ENCODE measurements at places on chromosomes 4 and X.
A peak's percentile ranks its signal among the peaks of the same experiment; 100 is the strongest.

- no peak for DNase-seq
Observed at GRCh38 chr4:174835536-174835935, 6.5 kb upstream of the GLRA3 start.

DNA sequence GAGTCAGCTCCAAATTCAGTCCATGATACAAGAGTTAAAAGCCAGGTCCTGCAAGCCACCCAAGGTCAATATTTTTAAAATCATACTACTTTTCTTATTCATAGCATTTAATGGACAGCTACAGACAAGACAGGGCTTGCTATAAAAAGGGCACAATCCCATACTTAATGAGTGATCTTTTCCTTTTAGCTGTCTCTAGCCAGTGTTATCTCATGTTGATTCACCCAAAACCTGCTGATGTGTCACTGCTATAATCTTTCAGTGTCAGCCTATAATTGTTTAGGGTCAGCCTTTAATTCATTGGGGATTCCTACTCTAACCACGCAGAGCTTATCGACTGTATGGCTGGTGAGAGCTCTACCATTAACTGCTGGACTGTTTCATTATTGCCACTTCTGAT is 51.2 kb upstream of the HCCS start:
- no peak for DNase-seq

DNA sequence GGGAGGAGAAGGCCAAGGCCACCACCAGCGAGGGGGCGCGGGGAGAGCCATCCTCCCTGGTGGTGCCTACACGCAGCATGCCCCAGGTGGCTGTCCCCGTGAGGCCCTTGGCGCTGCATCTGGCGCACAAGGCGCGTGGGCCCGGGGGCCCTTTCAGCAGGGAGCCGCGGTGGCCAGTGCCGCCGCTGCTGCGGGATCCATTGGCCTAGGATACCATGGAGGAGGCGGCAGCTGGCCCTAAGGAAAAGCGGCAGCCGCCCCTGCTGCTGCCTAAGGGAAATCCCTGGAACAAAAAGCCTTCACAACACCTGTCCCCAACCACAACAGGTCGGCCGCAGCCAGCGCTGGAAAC is 1059.6 kb downstream of the TECRL start:
- DNase-seq, result no peak

GRCh38 chrX:51026862-51027261 is 116.3 kb downstream of the BMP15 start:
- no peak for DNase-seq

- DNase-seq, result no peak
Observed at GRCh38 chrX:14698790-14699189, 169.5 kb downstream of the GLRA2 start.

- no peak for DNase-seq
Observed at GRCh38 chrX:21870494-21870893, 14.7 kb downstream of the YY2 start.

DNA sequence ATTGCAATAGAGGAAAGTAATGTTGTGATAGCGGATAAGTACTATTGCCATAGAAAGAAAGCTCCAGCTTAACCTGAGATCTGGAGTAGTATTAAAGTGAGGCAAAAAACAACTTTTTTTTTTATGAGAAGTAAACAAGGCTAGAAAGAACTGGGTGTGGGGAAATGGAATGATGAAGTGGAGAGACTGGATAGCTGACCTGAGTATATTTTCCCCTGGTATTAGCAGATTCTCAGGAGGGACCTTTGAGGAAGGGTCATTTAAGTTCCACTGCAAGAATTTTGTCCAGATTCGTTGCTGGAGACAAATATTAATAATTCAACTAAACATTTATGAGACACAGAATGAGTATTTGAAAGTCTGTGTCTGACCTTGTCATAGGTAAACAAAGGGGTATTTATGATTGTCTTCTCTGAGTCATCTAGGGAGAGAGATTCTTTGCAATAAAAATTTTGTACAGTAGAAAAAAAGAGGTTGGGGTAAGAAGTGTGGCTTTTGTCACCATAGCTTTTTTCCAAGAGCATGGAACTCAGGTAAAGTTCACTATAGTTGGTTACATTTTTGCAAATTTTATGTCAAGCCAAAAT is 2095.9 kb downstream of the ARAP2 start:
- DNase-seq, result no peak

DNA sequence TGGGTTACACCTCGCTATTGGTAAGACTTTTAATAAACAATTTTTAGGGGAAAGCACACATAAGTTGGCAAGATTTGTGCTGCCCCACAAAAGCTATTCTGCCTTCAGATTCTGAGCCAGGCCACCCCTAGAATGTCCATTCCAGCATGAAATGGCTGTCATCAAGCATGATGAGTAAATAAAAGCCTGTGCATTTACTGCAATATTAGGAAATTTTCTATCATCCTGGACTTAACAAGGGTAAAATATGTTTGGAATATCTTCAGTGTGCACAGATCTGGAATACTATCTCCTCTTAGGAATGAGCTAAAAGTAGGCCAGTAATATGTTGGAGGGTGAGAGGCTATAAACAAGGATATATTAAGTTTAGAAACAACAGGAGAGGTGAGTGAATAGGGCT is 510.9 kb downstream of the ANKRD50 start:
- DNase-seq, result no peak

DNA sequence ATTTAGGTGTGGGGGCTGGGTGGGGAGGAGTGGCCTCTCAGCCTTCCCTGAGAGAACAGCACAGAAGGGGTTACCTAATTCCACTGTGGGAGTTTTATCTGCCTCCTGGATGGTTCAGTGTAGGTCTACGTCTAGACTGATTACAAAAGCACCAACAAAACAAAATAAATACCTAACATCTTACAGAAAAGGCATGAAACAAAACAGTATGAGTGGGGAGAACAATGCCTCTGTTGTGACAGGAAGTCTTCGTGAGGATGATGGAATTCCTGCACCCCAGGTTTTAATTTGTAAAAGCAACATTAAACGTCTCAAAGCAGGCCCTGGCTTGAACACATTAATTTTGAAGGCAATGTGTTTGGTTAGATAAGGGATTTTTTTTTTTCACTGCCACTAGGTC is 112.1 kb upstream of the GPC4 start:
- DNase-seq, result no peak

GRCh38 chr4:73872316-73873108 is 3.3 kb downstream of the CXCL1 start:
- DNase-seq, result no peak

- peak; percentile 12 for DNase-seq
Observed at GRCh38 chrX:137052643-137053235, 18.9 kb upstream of the GPR101 start.

GRCh38 chr4:1208970-1209704 is 36.8 kb upstream of the SPON2 start:
- no peak for DNase-seq

DNA sequence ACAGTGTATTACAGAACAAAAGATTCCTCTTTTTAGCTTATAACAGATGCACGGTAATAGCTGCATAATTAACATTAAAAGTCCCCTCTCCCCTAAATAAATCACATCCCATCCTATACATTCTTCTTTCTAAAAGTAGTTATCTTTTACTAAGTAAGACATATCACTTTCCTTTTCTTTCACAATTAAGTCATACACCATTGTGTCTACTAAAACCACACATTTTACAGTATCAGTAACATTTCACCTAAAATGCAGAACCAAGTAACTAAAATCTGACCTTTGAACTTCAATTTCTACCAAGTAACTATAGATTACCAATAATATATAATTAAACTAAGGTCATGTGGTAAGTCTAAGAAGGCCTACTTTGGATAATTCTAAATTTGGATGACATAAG is 14.2 kb downstream of the DHX15 start:
- DNase-seq, result no peak

- DNase-seq, result no peak
Observed at GRCh38 chrX:66008328-66008970, 31.4 kb downstream of the VSIG4 start.

DNA sequence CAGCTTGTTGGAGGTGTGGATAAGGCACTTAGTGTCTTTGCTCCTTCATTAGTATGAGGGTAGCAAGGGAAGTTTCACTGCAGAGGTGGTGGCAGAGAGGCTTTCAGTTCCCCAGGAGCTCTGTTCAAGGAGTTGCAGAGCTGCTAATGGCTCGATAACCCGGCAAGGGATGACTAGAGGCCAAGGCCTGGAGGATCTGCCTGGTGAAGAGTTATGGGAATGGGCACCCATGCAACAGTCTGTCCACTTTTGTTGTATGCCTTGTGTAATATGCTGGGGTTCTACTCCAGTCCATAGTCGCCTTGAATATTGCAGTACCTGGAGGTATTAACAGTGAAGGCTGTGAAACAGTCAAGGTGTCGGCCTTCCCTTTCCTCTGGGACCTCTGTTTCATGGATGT is 67.8 kb upstream of the NBDY start:
- DNase-seq, result no peak

GRCh38 chr4:101697266-101697665 is 93.3 kb upstream of the BANK1 start:
- no peak for DNase-seq

GRCh38 chrX:128458888-128459287 is 406.7 kb upstream of the ACTRT1 start:
- no peak for DNase-seq

DNA sequence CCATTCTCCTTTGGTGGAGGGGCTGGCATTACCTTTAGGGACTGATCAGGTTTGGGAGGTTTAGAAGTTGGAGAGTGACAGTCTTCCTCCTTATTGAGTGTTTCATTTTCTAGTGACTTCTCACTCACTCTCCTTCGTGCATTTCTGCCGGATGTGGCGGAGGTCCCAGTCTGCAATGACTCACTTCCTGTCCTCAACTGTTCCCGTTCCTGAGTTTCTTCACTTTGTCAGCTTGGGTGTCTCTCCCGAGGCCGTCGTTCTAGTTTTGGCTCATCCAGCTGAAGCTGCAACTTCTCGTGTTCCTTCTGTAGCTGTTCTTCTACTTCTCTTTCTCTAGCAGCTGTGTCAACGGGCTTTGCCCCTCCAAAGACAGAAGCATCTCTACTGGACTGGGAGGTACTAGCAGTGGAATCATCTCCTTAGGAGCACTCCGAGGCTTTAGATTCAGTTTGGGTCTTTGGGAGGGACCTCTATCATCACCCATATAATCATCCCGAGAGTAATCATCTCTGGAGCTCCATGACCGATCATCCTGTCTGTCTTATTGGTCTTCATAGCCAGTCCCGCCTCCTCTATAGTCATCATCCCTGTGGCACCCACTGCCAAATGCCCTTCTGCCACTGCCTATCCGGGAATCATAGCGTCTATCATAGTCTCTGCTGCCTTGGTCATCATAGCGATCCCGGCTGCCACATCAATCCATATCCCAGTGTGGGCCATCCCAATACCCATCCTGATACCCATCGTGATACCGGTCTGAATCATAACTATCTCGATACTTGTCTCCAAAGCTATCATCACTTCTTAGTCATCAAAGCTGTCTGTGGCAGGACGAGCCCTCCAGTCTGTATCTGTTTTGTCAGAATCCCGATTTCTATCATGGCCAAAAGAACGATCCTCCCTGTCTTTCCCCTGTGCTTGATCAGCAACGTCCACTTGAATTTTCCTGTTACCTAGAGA is 35.3 kb upstream of the VSIG4 start:
- peak; percentile 8 for DNase-seq

DNA sequence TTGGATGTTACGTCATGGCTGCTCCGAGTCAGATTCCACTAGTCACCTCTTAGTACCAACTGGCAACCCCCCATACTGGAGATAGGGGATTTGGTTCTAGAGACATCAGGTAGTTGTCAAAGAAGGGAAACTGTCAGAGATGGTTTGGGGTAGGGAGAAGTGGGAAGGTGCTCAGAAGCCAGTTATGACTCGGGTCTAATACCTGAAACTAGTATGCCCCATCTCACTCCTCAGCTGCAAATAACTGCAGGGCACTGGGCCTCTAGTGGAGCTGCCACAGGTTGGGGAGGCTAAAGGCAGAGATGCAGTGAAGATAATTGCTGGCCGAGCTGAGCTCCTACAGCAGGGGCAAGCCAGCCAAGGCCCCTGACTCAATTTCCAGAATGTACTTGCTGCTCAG is 30.0 kb downstream of the OTUD6A start:
- no peak for DNase-seq

GRCh38 chr4:119667802-119668201 is 39.2 kb upstream of the PDE5A start:
- no peak for DNase-seq

DNA sequence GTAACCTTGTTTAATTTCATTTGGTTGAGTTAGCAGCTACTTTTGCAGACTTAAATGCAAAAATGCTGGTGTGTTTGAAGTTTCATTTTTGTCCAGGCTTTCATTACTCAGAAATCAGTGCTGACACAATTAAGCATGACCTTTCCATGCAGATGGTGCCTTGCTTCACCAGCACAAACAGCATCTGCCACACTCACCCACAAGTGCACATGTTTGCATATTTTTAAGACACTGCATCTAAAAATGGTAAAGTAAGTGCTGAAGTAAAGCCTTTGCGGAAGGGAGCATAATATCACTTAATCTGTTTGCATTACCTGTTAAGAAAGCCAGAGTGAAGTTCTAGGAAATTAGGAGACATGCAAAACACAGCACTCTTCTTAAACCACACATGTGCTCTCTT is 7.3 kb upstream of the DAPP1 start:
- no peak for DNase-seq

GRCh38 chr4:93053140-93053539 is 749.4 kb downstream of the GRID2 start:
- DNase-seq, result no peak

- DNase-seq, result no peak
Observed at GRCh38 chr4:157564218-157564617, 343.7 kb downstream of the GRIA2 start.

DNA sequence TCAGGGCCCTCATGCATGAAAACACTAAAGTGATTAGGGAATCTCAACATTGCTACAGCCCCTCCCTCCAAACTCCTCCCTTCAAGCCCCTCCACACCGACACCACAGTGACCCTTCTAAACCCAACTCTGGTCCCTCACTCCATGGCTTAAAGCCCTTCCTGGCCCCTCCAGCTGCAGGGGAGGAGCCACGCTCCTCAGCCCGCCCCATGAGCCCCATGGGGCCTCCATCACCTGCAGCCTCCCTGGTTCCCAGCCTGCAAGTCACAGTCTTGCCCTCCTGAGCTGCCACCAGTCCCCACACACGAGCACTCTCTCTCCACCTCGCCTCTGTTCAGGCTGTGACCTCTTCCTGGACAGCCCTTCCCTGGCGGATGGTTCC is 31.2 kb downstream of the PPP2R2C start:
- no peak for DNase-seq

DNA sequence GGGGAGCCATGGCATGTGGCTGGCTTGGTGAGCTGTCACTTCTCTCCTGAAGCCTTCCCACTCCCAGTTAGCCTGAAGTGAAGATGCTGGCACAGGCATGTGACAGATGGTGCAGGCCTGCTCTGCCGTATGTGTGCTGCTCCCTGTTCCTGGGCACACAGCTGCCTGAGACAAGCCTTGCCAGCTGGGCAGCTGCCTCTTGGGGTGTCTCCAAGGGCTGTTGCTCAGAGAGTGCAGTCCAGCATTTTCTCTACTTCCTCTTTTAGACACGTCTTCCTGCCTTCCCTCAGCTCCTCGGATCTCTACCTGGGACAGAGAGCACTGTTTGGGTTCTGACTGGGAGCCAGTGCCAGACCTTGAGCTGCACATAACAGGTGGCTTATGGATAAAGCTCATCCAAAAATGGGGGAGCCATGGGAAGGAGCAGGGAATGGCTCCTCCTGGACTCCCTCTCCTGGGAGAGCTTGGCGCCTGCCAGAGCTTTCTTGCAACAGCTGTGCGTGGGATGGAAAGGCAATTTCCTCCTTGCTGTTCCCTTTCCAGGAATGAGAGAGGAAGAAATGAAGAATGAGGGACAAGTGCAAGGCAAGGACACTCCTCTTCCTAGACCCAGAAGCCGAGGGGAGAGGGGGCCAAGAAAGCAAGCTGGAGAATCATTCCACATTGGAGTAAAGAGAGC is 132.9 kb downstream of the MSL3 start:
- no peak for DNase-seq

GRCh38 chr4:10066670-10067651 is 45.7 kb upstream of the SLC2A9 start:
- no peak for DNase-seq

- DNase-seq, result no peak
Observed at GRCh38 chr4:74886484-74886883, 46.4 kb upstream of the PARM1 start.

All from T-helper 9 cell (primary cell).